ENCODE measurements at places on chromosomes 3 and 15.

- DNase-seq: no peak
These were observed 18.4 kb downstream of the ARL6IP5 start for GRCh38 chr3:69103123-69103522.

- no peak for DNase-seq
These were observed 353.6 kb downstream of the SHQ1 start for GRCh38 chr3:72494626-72495025.

- no peak for DNase-seq
These were observed 5.1 kb downstream of the TMOD2 start for GRCh38 chr15:51756482-51756881.

DNA sequence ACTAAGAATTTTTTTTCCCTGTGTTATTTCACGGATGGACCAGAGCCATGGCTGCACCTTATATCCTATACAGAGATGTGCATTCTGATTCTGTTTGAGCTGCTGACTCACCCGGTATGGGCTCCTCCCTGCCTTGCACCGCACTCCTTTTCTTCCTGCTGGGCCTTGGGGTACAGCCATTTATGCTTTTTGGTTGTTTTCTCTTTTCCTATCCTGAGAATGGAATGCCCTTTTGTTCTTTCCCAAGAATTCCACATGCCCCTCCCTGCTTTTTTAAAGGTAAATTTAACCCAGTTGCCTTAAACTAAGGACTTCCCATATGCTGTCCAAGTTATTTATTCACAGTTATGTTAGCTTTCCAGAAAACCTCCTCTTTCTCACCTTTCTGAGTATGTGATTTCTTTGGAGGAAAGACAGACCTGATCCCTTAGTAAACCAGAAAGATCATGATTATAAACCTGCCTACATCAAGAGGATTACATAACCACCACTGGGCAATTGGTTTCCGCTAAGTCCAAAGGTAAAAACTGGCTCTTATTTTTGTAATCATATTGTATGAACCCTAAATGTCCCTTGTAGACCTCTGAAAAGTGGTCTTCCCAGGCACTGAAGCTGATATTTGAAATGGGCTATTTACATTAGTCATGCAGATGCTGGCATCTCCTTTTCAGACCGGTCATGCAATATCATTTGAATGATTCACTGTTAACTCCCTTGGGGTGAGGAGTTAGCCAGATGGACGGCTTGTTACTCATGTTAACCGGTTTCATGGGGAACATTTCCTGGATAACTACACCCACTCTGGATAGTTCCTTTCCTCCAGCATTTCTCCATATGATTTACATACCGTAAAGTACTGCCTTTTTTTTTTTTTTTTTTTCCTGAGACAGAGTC lies 45.5 kb downstream of the TMOD3 start:
- DNase-seq: no peak

DNA sequence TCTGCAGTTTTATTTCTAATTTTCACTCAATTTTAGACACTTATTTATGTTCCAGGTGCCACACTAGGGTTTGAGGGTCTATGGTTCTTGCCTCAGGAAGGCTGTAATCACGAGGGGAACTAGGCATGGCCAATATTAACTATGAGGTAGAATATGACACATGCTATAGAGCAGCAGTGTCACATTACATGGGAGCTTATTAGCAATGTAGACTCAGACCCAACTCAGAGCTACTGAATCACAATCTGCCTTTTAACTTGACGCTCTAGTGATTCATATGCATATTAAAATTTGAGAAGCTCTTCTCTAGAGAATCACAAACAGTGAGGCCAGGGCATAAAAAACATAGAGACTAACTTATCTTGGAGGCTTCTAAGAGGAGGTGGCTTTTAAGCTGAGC lies 32.8 kb upstream of the MRPL3 start:
- DNase-seq: no peak

DNA sequence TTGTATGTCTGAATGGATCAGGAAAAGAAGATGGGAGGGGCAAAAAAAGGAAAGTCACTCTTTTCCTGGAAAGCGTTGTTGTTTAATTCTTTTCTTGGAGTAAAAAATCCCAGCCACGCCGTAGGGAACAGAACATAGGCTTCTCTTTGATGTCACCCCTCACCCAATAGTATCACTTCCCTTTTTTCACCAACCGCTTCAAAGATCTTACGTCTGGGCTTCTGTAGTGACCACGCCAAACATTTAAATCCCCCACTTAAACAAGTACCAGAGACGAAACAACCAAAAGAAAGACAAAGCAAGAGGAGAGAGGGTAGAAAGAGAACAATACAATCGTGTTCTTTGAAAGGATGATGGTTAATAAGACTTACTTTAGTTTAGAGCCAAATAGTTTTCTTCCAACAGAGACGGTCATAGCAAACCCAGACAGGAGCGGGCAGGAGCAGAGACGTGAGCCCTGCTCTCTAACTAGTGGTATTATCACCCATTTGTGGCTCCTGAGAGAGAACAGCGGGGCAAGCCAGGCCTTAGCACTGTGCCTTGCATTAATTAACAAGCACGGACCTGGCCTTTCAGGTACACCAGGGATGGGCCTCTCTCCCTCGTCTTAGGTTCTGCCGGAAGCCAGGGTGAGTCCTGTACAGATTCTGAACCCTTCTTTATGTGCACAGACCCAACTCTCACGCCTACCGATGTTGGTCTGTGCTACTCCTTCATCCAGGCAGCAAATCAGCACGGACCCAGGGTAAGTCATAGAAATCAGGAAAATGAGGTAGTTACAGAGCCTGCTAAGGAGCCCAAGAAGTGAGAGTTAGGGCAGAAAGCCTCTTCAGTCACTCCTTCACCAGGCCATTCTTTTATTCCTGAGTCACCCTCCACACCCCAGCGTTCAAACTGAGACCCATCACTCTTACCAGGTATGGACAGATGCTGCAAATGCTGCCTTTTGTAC lies 28.2 kb upstream of the BCL6 start:
- DNase-seq: no peak

DNA sequence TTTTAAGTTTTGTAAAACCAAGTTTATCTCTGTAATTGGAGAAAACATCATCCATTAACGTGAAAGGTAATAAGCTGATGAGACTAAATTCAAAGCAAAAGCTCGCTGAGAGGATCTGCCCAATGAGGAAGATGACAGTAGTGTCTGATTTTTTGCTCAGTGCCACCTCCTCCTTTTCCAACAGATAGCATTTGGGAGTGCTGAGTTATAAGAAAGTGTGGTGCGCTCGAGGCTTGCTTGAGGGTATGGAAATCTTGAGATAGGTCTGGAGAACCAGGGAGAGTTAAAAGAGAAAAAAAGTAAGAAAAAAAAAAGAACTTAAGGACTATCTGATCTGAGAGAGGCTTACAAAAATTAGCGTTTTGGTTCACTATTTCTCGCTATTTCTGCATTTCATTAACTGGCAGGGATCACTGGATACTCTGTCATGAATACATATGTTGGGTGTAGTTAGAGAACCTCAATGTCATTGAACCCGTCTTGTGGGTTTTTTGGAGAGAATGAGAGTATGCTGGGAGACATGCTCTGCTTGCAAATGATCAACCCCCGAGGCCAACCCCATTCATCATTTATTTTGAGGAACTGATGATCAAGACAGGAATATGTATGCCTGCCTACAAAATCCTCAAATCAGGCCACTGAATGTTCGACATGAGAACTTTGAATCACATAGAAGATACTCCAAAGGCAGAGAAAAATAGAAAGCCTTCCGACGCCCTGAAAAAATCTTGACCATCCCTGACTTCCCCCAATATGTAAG lies 973 bp upstream of the USP13 start:
- DNase-seq: no peak

GRCh38 chr15:32855942-32856341 lies 138.1 kb downstream of the GREM1 start:
- DNase-seq: no peak

Data from stimulated activated CD4-positive, alpha-beta T cell treated with anti-CD3 and anti-CD28 coated beads, Interleukin-4, amount 100 ng/mL, for 48 hours (primary cell).